ENCODE measurements at places on chromosomes 16 and 17.

GRCh38 chr17:39484178-39484577 is 22.9 kb downstream of the CDK12 start:
- no peak for DNase-seq

DNA sequence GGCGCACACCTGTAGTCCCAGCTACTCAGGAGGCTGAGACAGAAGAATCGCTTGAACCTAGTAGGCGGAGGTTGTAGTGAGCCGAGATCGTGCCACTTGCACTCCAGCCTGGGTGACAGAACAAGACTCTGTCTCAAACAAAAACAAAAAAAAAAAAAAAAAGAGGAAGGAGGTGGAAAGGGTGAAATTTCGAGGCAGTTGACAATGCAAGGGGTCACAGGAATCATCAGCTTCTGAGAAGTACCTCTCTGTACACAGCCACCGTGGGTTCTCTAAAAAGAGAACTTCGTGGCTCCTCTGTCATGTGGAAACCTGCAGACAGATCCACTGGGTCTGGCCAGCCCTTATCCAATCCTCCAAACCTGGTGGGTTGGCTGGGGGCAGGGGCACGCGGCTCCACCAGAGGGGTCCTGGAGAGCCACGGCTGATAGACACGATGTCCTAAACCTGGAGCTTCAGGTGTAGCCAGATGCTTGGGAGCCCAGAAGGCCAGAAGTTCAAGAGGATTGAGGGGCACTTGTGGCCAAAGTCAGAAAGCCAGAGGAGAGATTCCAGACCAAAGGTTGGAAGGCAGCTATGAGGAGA is 540 bp upstream of the CD300LF start:
- no peak for DNase-seq

DNA sequence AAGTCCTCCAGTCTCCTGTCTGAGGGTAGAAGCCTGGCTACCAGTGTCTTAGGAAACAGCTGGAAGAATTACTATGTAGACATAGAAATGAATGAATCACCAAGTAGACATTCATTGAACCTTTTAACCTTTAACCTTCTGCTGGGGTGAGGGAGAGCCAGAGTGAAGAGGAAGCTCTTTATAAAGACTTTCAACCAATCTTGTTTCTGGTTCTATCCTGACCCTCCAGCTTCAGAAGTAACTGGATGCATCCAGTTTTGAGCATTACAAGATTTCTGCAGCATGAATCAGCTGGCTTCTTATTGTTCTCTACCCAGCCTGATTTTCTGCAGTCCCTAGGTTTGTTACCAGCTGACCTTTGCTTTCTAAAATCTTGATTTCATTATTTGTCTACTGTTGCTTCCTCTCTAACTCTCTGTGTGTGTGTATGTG is 8.5 kb downstream of the TEKT1 start:
- DNase-seq, result no peak

DNA sequence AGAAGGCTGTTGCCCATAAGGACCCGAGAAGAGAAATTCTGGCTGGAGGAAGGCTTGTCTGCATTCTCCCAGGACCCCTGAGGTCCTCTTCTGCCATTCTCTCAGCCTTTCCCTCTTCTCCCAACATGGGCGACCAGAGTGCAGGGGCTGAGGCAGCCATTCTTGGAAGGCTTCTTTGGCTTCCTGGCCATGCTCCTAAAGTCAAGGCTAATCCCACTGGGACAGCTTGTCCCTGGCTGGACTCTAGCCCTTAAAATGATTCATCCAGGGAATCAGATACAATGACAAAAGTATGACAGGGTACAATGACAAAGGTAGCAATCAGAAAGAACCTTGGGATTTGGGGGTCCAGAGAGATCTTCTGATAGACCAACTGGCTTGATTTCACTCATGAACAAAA is 26.8 kb downstream of the SRL start:
- no peak for DNase-seq

DNA sequence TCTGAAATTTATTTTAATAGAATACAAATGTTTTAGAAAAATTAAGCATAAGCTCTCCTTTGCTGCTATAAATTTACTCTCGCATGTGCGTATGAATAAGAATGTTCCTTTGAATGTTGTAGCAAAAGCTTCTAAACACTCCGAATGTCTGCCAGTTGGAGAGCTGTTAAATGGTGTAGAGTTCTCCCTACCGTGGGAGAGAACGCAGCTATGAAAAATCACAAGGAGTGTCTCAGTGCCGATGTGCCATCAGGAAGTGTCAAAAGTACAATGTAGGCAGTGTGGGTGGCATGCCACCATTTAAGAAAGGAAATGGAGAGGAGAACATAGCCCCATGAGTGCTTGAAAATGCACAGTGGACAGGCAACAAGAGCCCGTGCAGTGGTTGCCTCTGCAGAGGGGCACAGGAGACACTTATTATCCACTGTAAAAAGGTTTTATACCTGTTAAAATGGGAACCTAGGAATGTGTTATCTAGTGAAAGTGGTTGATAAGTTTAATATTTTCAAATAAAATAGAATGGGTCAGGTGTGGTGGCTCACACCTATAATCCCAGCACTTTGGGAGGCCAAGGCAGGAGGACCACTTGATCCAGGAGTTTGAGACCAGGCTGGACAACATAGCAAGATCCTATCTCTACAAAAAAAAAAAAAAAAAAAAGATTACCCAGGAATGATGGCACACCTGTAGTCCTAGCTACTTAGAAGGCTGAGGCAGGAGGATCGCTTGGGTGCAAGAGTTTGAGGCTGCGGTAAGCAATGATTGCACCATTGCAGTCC is 144.0 kb downstream of the SOCS1 start:
- DNase-seq, result no peak

GRCh38 chr16:17228048-17228707 is 242.6 kb downstream of the XYLT1 start:
- DNase-seq, result no peak

DNA sequence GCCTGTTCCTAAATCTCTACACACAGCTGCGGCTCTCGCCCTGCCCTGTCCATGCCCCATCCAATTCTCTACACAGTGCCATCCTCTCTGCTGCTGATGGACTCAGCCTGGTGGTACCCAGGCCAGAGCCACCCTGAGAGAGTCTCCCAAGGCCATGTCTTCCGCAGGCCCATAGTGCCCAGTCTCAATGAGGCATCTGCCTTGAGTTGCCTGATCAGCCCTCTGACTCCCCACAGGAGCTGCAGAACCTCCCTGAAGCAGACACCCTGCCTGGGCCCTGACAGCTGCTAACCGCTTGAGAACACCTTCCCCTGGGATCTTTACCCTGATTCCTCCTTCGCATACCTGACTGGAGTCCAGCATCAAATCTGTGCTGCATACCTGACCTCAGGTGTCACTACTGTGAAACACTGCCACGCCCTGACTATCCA is 13.3 kb downstream of the TSPOAP1 start:
- no peak for DNase-seq

- DNase-seq, result no peak
These were observed 209.7 kb downstream of the COPRS start for GRCh38 chr17:31649302-31649701.

DNA sequence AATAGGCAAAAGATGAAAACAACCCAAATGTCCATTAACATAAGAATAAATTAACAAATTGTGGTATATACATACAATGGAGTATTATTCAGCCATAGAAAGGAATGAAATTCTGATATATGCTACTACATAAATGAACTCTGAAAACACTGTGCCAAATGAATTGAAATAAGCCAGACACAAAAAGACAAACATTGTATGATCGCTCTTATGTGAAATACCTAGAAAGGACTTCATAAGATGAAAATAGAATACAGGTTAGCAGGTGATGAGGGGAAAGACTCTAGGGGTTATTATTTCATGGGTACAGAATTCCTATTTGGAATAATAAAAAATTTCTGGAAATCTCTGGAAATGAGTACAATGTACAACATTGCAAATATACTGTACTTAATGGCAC is 80.2 kb downstream of the BRIP1 start:
- DNase-seq, result no peak

DNA sequence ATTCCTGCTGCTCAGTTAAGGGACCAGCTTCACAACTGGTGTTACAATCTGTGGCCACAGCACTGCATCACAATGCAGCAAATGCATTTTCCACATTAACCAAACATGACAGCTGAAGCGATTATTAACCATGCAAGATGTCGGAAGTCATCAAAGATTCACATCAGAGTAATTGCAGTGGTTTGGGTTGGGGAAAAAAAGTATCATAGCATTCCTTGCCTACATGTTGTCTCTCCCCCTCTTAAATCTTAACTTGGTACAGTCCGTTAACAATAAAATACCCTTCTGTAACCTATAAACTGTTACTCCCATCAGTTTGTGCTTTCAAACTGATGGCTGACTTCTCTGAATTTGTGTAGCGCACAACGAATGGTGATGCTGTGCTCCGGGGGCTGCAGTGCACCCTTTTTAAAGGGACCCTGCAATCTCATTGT is 51.6 kb downstream of the NUP93 start:
- DNase-seq, result no peak

- no peak for DNase-seq
These were observed 60.8 kb upstream of the FOXF1 start for GRCh38 chr16:86449446-86450095.
